Gastroesophageal sphincter (tissue), 4 donors: ENCODE measurements at places on chromosomes 3 and 15. TPM values are rescaled to one million over a fixed set of nuclear protein-coding genes. Genes with fewer than 3 reads are reported as not detected.
A peak's percentile ranks its signal among the peaks of the same experiment; 100 is the strongest.

GRCh38 chr3:59052803-59053411 is 3.1 kb upstream of the CFAP20DC start:
- ATAC-seq: no peak

GRCh38 chr3:107853821-107854220 is 237.0 kb downstream of the CD47 start:
- no peak for ATAC-seq

DNA sequence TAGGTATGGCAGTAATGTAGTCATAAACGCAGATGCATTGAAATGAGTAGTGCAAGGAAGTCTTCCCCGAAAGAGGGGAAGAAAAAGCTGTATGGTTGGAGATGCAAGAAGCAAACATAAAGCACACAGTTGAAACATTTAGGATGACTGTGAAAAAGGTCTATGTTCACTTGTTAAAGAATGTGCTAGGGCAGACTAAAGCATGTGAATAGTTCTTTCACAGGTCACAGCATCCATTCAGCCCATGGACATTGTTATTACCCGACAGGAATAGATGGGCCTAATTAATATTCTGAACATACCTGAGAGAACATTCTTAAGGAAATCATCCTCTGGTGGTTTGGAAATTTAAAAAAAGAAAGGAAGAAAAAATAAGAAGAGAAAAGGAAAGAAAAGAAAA is 595.2 kb downstream of the ZIC1 start:
- ATAC-seq: no peak

GRCh38 chr3:40872258-40872920 is 326.9 kb upstream of the CTNNB1 start:
- ATAC-seq: no peak

DNA sequence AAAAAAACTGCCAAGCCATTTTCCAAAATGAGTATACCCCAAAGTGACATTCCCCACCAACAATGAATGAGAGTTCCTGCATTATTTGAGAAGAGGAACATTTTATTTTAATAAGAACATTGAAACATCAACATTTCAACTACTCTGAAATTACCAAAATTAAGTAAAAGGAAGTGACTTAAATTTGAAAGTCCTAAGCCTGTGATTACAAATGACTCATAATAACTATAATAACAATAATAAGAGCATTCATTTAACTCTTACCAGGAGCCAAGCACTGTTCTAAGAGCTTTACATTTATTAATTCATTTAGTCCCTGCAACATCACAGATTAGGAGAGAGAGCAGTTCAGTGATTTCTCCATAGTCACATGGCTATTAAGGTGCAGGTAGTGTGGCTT is 32.4 kb downstream of the LRRC28 start:
- no peak for ATAC-seq

- ATAC-seq: no peak
These were observed 226.2 kb downstream of the PDCD6IP start for GRCh38 chr3:34024447-34025240.

DNA sequence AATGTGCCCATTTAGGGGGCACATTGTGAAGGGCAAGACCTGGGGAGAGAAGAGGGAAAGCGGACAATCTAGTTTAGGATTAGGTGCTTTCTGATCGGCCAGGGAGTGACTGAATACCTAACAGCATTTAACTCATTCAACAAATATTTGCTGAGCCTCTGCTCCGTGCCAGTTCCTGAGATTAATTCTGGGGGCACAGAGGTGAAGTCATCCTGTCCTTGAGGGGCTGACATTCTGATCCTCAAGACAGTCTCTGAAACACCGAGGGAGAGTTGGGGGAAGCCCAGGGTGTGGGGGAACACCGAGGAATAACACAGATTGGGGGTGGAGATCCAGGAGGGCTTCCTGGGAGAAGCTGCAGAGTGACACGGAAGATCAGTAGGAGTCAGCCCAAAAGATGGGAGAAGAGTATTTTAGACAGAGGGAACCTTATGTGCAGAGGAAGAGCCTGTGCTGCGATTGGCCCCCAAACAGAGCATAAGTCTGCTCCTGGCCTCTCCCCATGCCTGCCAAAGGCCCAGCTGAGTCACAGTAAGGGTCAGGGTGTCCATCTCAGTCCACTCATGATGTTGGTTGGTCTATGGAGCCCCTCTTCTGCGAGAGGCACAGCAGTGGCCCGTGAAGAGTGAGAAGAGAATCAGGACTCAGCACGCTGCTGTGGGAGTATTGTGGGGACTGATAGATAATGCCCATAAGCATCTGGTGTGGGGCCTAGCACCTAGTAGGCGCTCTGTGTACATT is 60.2 kb downstream of the AMOTL2 start:
- ATAC-seq: no peak

DNA sequence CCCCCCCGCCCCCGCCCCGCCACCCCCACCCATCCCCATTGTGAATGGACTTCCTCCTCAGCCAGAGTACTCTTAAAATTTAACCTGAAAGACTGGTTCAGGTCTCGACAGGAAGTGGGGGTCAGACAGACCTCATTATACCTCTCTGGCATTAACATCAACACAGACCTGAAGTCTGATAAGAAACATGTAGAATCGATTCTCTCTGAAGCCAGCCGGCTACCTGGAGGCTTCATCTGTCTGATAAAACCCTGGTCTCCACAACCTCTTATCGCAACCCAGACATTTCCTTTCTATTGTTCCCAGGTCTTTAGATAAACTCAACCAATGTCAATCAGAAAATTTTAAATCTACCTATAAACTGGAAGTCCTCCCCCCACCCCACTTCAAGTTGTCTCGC is 42.6 kb downstream of the SLCO2A1 start:
- no peak for ATAC-seq

DNA sequence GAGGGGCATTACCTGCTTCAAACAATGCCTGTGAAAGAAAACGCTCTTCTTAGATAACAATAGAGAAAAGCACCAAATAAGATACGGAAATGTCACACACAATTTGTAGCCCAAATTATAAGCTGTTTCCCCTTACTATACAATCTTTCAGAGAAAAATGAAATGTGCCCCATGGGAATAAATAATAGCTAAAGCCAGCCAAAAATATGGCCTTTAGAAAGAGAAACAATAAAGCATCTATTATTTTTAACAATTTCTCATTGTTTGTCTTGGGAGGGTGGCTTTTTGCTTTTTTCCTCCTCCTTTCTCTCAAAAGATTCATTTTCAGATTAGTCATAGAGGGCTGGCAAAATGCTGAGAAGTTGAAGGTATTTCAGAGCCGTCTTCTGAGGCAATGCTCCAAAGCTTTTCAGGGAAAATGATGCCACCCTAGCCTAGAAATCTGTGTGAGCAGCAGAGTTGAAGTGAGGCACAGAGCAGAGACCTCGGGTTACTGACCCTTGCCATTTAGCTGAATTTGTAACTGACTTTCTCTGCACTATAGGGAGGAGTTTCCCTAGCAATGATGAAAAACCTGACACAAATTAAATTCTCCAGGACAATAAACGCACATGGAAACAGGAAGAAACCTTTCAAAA is 86.3 kb upstream of the PRICKLE2 start:
- ATAC-seq: peak; percentile 43

DNA sequence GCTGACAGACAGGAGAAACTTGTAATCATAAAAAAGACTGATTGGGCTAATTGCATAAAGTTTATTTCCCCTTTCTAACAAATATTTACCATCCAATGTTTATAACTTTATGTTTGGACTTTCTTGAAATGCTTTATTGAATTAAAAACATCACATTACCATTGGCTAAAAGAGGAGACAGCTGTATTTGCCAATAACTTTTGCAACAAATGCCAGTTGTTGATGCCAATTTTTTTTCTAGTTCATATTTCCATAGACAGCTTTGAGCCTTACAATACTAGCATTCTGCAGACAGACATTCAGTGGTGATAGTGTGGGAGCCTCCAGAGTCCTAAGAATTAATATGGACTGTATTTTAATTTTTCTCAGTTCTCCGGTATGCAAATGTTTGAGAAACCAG is 198.4 kb downstream of the ADAMTS17 start:
- ATAC-seq: no peak

- ATAC-seq: no peak
These were observed 544.2 kb downstream of the FGF12 start for GRCh38 chr3:192183109-192183508.

GRCh38 chr3:126671521-126671920 is 16.6 kb upstream of the TXNRD3 start:
- ATAC-seq: no peak

- no peak for ATAC-seq
These were observed 86.2 kb downstream of the ASB7 start for GRCh38 chr15:100688549-100689120.

DNA sequence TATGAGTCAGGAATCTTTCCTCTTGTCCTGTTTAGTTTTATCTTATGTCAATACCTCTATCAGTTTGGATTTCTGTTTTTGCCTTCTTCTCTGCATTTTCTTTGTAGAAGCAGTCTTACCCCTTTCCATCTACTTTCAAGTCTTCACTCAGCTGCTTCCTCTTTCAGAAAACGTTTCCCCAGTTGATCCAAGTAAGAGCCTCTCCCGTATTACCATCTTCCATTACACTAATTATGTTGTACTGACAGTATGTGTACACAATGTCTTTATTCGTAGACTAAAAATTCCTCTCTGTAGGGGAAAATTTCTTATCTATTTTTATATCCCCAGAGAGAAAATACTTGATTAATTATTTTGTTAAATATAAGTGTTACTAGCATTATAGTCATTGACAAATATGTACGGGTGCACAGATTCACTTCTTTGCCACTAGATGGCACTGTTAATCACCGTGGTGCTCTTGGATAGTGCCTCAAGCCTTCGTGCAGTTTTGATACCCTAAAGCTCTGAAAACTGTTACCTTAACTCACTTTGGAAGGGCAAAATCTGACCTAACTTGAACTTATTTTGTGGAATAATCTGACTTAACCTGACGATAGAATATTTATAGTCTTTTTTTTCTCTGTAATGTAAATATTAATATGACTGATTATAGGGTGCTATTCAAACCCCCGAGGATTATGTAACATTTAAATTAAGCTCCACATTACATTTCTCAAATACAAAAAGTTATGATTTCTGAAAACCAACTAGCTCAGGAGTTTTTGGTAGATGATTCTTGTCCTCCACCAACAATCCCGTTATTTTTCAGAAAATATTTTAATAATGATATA is 74.2 kb upstream of the POU1F1 start:
- ATAC-seq: peak; percentile 61

GRCh38 chr3:158713094-158713499 is 19.2 kb downstream of the RARRES1 start:
- peak; percentile 66 for ATAC-seq

GRCh38 chr3:17972959-17973906 is 230.8 kb upstream of the TBC1D5 start:
- no peak for ATAC-seq

DNA sequence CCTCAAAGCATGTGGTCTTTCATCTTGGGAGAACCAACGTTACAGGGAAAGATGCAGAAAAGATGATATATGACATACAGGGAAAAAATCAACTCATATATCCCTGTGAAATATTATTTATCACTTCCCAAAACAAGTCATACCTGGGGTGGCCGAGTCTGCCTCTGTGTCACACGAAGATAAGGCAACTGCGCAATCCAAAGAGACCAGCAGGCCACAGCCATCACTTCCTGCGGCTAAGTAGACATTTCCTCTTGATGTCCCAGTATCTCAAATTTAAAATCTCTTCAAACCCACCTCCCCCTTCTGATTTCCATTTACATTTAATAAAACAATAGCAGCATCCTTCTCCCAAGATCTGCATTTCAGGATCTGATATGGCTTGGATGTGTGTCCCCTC is 71.5 kb downstream of the IGF2BP2 start:
- ATAC-seq: no peak

DNA sequence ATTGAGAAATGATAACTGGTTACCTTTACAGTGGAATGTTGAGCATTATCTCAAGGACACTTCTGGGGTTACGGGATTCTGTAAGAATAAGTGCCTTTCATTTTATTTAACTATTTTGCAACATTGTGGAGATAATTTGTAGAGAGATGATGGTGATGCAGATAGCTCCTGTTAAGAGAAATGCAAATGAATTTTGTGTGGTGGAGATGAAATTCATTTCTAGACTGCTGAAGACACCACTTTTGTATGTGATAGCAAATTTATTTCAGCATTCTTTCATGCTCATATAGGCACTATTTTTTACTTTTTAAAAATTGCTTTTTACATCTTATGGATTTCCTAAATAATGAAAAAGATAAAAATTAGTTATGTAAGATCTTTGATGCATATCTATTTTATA is 463.3 kb upstream of the CBLB start:
- no peak for ATAC-seq

DNA sequence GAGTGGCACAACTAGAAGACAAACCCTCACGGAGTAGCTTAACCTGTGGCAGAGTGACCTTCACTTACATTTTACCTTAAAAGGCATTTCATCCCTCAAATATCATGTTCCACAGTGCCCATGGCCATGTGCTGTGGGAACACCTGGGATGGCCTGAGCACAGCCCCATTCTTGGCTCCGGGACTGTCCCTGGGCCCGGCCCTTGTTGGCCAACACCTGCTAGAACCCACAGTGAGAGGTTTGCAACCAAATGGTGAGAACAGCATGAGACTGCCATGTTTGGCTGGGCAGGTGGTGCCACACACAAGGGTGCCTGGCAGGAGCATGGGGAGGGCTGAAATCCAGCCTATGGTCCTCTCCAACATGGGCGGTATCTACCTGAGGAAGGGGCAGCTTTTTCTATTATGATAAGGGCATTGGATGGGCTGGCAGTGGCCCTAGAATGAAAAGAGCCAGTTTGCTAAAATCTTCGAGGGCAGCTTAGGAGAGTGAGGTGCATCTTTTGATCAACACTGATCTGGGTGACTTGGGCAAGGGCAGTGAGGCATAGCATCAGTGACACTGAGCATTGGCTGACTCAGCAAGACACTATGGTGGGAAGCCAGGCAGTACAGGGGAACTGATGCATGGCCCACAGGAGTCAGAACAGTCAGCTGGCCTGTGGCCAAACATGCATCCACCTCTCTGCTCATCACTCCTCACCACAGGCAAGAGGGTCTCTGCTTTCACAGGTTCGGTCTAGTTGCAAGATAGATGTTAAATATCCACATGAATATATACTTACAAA is 53.9 kb downstream of the SYNM start:
- no peak for ATAC-seq

Gene TUSC7
- total RNA-seq: not detected

Gene DOCK3
- total RNA-seq: 10.0 TPM

Gene C3orf85
- total RNA-seq: not detected

Gene DUOXA2
- total RNA-seq: 0.49 TPM

Gene NR1I2
- not detected for total RNA-seq

Gene VWA5B2
- total RNA-seq: 0.10 TPM

Gene LYSMD4
- total RNA-seq: 18.7 TPM

Gene FAM227B
- total RNA-seq: 24.1 TPM

Gene RUBCN
- total RNA-seq: 55.1 TPM

Gene COL8A1
- 20.3 TPM for total RNA-seq

Gene KCNAB1
- total RNA-seq: 0.31 TPM

Gene PTH1R
- 14.0 TPM for total RNA-seq

Gene TMEM42
- 7.4 TPM for total RNA-seq

Gene GOLGA8N
- 2.8 TPM for total RNA-seq
